ENCODE measurements at places on chromosomes 3 and 15. TPM values are rescaled to one million over a fixed set of nuclear protein-coding genes. Genes with fewer than 3 reads are reported as not detected.
A peak's percentile ranks its signal among the peaks of the same experiment; 100 is the strongest.

DNA sequence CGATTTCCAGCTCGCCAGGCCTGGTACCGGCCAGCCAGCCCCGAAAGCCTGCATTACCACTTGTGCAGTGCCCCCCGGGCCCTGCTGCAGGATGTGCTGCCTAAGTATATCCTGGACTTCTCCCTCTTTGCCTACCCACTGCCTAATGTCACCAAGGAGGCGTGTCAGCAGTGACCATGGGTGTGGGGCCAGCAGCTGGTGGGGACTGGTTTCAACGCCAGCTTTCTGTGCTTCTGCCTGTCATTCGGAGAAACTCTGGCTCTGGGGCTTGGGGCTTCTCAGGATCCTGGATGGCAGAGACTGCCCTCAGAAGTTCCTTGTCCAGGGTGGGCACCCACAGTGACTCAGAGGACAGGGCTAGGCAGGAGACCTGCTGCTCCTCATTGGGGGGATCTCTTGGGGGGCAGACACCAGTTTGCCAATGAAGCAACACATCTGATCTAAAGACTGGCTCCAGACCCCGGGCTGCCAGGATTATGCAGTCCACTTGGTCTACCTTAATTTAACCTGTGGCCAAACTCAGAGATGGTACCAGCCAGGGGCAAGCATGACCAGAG lies 1.5 kb downstream of the CHST14 start:
- H3K27me3 ChIP-seq = peaks cover 4% of the 10 kb centered on the region
- H3K27ac ChIP-seq = no peak overlapping the region
- DNase-seq = no peak
- peaks cover 15% of the 10 kb centered on the region for H3K4me1 ChIP-seq
- peak overlapping the region; percentile 73 for H3K4me3 ChIP-seq

- H3K36me3 ChIP-seq = no peaks in the 10 kb centered on the region
- no peak overlapping the region for H3K27ac ChIP-seq
- H3K4me1 ChIP-seq = no peaks in the 10 kb centered on the region
- peak; percentile 27 for DNase-seq
- H3K27me3 ChIP-seq = no peaks in the 10 kb centered on the region
Measured at GRCh38 chr3:165839296-165840076, 2.3 kb upstream of the BCHE start.

- no peak overlapping the region for H3K27ac ChIP-seq
- peaks cover 11% of the 10 kb centered on the region for H3K27me3 ChIP-seq
Measured at GRCh38 chr3:193894121-193894863, 241.7 kb upstream of the HES1 start.

DNA sequence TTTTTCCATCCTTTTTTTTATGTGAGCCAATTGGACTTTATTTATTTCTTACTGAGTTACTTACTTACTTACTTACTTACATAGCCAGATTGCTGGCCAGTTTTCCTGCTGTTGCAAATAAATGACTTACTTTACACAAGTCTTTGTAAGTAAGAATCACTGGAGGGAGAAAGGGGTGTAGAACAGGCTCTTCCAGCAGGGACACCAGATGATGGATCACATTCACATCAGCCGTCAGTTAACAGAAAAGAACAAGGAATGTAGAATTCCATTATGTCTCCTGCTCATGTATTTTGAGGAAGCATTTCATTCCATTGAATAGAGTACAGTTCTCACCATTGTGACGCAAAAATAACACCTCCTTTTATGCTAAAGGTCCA lies 188.6 kb downstream of the FNDC3B start:
- H3K4me3 ChIP-seq = no peak overlapping the region
- H3K27ac ChIP-seq = no peak overlapping the region
- H3K36me3 ChIP-seq = peaks cover 31% of the 10 kb centered on the region
- no peaks in the 10 kb centered on the region for H3K27me3 ChIP-seq
- no peak for DNase-seq

DNA sequence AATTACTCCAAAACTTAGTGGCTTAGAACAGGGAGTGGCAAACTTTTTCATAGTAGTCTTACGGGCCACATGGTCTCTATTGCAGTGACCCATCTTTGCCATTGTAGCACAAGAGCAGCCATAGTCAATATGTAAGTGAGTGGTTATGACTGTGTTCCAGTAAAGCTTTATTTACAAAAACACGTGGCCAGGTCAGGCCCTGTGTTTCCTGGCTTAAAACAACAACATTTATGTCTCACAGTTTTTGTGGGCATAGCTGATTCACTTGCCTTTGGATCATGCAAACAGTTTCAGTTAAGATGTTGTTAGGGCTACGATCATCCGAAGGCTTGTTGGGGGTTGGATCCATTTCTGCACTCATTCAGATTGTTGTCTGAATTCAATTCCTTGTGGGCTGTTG lies 103.8 kb downstream of the CHCHD6 start:
- DNase-seq = peak; percentile 4
- no peaks in the 10 kb centered on the region for H3K36me3 ChIP-seq
- H3K4me1 ChIP-seq = no peaks in the 10 kb centered on the region
- no peak overlapping the region for H3K27ac ChIP-seq
- H3K27me3 ChIP-seq = no peaks in the 10 kb centered on the region

- peak; percentile 58 for DNase-seq
- H3K36me3 ChIP-seq = no peaks in the 10 kb centered on the region
- no peak within 1 kb of the TSS for H3K27ac ChIP-seq
- peak within 1 kb of the TSS; percentile 64 for H3K4me3 ChIP-seq
- peaks cover 9% of the 10 kb centered on the region for H3K4me1 ChIP-seq
Measured at GRCh38 chr15:59437817-59438624, at the start of gene FAM81A. FAM81A (plus strand) TSS chr15:59438186; CDS start chr15:59458627, 20,441 bp downstream.

DNA sequence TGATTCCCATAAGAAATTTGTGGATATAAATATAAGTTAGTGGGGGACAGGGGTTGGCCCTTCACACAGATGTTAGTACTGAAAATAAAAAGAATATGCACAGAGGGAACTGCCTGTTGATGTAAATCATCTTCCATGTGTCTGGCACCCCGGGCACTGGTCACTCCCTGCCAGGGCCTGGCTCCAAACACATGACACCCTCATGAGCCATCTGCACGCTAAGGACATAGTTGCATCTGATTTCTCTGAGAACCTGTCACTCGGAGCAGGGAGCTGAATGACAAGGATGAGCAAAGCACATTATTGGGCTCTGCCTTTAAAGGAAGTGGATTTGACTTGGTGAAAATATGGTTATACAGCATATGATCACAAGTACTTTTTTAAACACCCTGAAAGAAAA lies 66.2 kb upstream of the TSC22D2 start:
- H3K4me3 ChIP-seq = no peak overlapping the region
- H3K36me3 ChIP-seq = no peaks in the 10 kb centered on the region
- DNase-seq = no peak
- no peaks in the 10 kb centered on the region for H3K27me3 ChIP-seq

DNA sequence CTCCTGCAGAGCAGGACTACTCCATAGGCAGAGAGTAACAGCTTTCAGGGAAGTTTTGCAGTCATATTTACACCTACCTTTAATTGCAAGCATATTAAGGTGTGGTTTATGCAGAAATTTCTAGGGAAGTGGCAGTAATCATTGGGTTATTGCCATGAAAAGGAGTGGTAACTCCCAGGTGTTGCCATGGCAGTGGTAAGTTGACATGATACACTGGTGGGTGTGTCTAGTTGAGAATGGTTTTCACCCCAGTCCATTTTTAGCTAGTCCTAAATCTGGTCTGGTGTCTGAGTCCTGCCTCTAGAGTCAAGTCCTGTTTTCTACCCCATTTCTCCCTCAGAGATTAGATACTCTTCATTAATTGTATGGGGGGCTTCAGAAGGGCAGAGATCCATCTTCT lies 128.4 kb upstream of the GMNC start:
- no peak for DNase-seq
- H3K36me3 ChIP-seq = no peaks in the 10 kb centered on the region
- H3K4me3 ChIP-seq = no peak overlapping the region
- no peak overlapping the region for H3K27ac ChIP-seq

GRCh38 chr3:66495668-66496045 lies 5.2 kb downstream of the LRIG1 start:
- DNase-seq = no peak
- no peak overlapping the region for H3K27ac ChIP-seq

GRCh38 chr3:130758624-130759369 lies 12.2 kb upstream of the PIK3R4 start:
- H3K27me3 ChIP-seq = no peaks in the 10 kb centered on the region
- H3K4me1 ChIP-seq = no peaks in the 10 kb centered on the region
- H3K27ac ChIP-seq = no peak overlapping the region

DNA sequence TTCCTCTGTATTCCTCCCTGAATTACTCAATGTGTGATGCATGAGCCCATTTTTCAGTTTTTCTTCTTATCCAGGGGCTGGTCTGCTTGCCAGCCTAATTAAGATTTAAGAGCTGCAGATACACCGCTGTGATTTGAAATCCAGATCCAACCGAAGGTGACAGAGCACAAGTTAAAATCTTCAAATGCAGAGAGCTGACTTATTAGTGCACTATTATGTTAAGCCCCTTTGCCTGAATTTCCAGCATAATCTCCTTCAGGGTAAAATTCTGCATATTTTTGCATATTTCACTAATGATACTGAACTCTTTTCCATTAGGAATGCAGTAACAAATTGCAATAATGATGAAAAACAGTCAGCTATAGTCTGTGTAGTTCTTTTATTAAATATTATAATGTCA lies 583.6 kb downstream of the ROBO2 start:
- H3K4me3 ChIP-seq = no peak overlapping the region
- H3K27me3 ChIP-seq = no peaks in the 10 kb centered on the region
- H3K4me1 ChIP-seq = no peaks in the 10 kb centered on the region
- no peaks in the 10 kb centered on the region for H3K36me3 ChIP-seq
- DNase-seq = no peak

DNA sequence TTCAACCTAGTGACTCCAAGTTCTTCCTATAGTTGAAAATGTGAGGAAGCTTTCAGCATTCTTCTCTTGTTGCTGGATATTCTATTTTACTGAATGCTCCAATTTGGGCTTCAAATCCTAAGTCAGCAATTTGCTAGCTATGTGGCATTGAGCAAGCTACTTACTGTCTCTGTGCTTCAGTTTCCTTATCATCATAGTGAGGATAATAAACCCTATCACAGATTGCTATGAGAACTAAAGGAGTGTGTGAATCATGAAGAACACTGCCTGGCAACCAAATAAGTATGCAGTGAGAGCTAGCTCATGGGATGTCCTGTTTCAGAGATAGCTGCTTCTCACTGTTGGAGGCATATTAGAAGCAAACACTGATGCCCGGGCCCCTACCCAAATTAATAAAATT lies 163.8 kb upstream of the CDIN1 start:
- peaks cover 5% of the 10 kb centered on the region for H3K4me1 ChIP-seq
- H3K36me3 ChIP-seq = no peaks in the 10 kb centered on the region
- H3K27ac ChIP-seq = peak overlapping the region; percentile 11
- no peak overlapping the region for H3K4me3 ChIP-seq
- no peaks in the 10 kb centered on the region for H3K27me3 ChIP-seq
- peak; percentile 75 for DNase-seq

DNA sequence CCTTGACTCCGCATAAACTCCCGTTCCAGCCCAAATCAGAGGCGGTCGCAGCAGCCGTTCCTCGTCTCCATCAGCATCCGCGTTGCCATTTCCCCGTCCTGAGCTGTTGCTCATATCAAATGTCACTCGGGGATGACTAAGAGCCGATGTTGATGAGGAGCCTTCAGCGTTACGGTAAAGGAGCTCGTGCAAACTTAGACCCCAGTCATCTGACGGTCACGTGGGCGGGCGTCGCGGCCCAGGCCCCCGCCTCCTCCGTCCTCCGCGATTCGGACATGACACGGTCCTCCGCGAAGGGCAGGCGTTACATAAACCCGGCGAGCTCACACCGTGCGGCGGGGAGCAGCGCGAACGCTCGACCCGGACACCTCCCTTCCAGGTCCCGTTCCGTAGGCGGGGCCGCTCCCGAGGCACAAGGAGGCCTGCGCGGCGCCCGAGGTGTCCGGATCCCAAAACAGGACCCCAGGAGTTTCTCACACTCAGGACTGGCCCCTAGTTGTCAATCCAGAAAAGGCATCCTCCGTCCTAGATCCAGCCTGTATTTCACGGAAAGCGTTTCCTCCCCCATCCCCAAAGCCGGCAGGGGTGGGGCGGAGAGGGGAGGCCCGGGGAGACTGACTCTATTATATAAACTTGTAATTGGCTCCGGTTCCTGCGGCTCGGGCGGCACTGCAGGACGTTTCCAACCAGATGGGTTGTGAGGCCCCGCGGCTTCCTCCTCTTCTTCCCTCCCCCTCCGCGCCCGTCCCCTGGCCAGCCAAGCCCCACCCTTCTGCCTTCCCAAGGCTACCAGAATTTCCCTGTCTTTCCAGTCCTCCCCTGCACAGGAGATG lies 100.0 kb upstream of the IGF1R start:
- DNase-seq = peak; percentile 50
- peaks cover 7% of the 10 kb centered on the region for H3K4me1 ChIP-seq
- H3K27me3 ChIP-seq = no peaks in the 10 kb centered on the region
- H3K4me3 ChIP-seq = peak overlapping the region; percentile 64
- H3K27ac ChIP-seq = peak overlapping the region; percentile 42

DNA sequence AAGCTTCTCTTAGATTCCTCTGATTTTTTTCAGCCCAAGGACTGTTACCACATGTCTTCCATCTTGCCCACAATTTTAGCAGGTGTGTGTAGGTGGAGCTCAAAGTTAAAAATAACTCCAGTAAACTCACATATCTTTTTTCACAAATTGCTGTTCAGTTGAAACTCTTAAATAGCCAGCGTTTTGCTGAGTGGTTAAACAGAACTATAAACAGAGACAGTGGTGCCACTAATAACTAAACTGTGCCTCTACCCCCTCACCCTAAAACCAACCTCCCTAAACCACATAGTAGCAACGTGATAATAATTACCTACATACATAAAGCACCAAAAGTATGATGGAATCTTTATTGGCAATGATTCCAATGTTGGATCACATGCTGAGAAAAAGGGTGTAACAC lies 525.1 kb downstream of the PDCD6IP start:
- no peak overlapping the region for H3K4me3 ChIP-seq
- H3K27me3 ChIP-seq = no peaks in the 10 kb centered on the region
- no peak for DNase-seq
- H3K4me1 ChIP-seq = no peaks in the 10 kb centered on the region
- H3K27ac ChIP-seq = no peak overlapping the region

GRCh38 chr3:184827572-184827971 lies 15.6 kb downstream of the VPS8 start:
- DNase-seq = no peak
- no peak overlapping the region for H3K27ac ChIP-seq
- no peaks in the 10 kb centered on the region for H3K27me3 ChIP-seq

STRA6 gene
- 13.7 TPM for total RNA-seq

GOLGA6L7 gene
- not detected for total RNA-seq

ZNF80 gene
- not detected for total RNA-seq

CHRNA7 gene
- total RNA-seq = 1.5 TPM

CCDC54 gene
- not detected for total RNA-seq

LTK gene
- 0.14 TPM for total RNA-seq
